ENCODE measurements at places on chromosomes 12 and 14.

DNA sequence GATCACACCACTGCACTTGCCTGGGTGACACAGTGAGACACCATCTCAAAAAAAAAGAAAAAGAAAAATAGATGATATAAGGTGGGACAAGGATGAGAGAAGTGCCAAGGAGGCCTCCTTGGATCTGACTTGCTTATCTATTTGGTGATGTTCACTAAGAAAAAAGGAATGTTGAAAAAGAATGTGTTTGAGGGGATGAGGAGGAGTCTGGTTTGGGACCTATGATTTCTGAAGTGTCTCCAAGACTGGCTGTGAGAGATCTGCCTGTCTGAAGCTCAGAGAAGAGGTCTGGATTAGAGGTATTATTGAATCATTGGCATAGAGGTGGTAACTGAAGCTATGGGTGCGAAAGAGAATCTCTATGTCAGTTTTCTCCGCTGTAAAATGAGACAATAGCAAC, 42.8 kb downstream of the BCAT1 start:
- DNase-seq = no peak

DNA sequence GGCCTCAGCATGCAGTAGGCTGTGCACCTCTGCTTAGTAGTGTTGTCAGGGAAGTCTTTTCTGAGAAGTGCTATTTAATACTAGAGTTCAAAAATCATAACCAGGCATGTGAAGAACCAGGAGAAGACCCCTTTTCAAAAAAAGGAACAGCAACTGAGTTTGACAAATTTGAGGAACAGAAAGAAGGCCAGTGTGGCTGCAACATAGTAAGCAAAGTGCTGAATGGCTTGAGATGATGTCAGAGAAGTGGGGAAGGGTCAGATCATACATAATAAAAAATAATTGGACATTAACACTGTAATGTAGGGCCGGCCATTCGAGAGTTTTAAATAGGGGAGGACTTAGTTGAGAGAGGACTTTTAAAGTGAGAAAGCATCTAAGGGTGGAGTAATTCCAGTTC, 11.1 kb upstream of the CNTN1 start:
- no peak for DNase-seq

- no peak for DNase-seq
These were observed 785.2 kb downstream of the GALC start for GRCh38 chr14:87207756-87208155.

DNA sequence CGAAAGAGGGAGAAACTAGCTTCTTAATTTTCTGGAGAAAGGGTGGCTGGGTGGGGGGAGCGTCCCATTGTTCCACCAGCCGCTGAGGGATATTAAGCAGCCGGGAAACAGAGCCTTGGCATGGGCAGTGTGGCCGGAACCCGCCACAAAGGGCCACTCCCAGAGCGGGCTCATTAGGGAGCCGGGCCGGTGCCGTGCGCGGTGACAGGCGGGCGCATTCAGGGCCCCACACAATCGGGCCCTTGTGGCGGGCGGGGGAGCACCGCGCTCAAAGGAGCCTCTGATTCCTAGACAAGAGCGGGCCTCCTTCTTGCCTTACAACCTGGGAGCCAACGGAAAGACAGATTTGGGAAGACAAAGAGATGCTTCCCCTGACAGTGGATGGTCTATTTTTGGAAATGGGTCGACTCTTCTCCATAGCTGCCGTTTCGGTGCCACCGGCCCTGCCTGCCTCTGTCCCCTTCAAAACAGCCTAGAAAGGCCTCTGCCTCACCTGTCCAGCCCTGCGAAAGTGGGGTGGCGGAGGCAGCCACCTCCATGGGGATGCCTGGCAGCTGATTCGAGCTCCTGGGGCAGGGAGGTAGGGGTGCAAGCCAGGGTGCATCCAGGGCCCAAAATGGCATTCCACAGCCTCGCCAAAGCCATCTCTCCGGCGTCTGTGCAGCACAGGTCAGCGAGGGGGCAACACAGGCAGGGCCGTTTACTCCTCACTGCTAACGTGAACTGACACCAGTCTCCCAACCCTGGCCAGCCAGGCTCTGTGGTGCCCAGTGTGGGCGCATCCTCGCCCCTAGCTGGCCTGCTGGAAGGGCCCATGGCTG, 10.9 kb downstream of the CCDC85C start:
- no peak for DNase-seq

DNA sequence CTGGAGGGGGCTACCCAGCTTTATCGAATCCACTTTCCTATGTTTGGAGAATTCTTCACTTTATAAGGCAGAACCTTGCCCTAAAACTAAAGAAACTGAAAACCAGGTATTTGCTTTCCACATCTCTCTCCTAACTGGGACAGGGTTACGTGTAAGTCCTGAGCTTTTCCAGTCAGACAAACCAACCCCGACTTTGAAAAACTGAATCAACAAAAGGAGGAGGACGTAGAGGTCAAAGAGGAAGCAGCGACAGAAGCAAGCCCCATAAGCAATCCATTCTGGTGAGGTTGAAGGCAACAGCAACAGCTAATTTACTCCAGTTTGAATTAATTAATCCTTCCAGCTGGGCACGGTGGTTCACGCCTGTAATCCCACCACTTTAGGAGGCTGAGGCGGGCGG, 47.2 kb downstream of the LRP6 start:
- DNase-seq = no peak

DNA sequence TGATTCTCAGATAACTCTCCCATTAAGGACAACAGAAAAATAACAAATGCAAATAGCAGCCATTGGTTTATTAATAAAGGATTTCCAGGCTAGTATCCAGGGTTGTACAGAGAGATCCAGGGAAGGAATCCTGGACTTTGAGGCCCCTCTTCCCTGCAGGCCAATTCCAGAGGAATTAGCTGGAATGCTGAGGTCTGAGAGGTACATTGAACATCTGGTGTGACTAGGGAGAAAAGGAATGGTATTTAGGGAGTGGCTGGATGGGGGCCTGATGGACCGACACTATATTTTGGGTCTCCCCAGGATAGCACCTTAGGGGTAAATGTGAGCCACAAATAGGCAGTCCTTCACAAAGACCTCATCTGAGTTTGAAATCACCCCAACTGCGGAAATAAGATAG, 924.5 kb downstream of the AACS start:
- no peak for DNase-seq

DNA sequence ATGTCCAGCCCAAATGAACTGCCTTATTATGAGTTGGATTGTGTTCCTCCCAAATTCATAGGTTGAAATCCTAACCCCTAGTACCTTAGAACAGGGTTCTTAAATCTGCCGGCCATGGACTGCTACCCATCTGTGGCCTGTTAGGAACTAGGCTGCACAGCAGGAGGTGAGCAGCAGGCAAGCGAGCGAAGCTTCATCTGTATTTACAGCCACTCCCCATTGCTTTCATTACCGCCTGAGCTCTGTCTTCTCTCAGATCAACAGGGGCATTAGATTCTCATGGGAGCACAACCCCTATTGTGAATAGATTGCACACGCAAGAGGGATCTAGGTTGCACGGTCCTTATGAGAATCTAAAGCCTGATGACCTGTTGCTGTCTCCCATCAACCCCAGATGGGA, 9.8 kb upstream of the EML5 start:
- no peak for DNase-seq

- DNase-seq = no peak
These were observed 5.5 kb downstream of the KRT79 start for GRCh38 chr12:52828591-52829021.

DNA sequence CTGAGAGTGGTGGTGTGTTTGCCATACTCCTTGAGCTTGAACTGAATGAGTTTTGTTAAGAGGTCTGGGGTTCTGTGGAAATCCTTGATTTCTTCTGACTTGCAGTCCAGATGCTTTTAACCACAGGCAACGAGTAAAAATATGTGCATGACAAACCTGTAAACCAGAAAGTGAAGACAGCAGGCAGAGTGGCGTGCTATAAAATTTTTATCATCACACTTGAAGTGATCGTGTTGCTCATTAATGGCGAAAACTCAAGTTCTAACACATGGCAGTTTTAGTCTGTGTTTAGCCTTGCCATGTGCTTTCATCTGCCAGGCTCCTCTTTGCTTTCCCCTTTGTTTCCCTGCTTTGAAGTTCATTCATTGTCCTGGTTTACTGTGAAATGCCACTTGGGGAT, 28.0 kb downstream of the TXNRD1 start:
- no peak for DNase-seq

- DNase-seq = no peak
These were observed 44.3 kb downstream of the SPRING1 start for GRCh38 chr12:116693286-116694227.

DNA sequence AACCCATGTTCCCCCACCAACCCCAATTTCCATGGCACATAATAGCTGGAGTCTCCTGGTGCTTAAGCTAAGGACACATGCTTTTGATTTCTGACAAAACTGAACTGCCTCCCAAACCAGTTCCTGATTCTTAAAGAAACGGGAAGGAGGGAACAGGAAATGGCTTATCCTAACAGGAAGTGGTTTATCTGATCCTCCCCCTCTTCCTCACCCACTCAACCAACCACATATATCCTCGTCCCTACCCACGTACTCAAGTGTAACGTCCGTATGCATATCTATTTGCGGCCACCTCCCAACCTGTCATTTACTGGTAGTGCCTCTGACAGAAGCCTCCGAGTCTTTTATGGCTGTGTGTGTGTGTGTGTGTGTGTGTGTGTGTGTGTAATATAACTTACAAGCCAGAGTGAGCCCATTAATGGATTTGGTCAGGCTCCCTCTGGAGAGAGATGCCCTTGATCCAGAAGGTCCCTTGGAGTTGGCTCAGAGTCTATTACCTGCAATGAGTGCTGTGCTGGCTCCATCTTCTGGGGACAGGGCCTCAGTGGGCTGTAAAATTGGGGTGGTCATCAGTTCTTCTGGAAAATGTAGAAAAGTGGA, 7.7 kb downstream of the DAZAP2 start:
- peak; percentile 46 for DNase-seq

DNA sequence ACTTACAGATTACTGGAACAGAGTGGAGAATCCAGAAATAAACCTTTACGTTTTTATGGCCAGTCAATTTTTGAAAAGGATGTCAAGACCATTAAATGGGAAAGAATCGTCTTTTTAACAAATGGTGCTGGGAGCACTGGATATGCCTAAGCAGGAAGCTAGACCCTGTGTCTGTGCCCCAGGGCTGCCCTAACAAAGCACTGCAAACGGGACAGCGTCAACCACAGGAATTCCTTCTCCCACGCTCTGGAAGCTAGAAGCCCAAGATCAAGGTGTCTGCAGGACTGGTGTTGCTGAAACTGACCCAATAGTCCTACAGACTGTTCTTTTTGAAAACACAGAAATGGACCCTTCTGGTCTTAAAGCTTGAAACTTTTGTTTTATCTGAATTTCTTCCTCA, 9.3 kb upstream of the TMEM121 start:
- DNase-seq = no peak

GRCh38 chr12:2540535-2540941, 254.2 kb upstream of the FKBP4 start:
- DNase-seq = no peak

DNA sequence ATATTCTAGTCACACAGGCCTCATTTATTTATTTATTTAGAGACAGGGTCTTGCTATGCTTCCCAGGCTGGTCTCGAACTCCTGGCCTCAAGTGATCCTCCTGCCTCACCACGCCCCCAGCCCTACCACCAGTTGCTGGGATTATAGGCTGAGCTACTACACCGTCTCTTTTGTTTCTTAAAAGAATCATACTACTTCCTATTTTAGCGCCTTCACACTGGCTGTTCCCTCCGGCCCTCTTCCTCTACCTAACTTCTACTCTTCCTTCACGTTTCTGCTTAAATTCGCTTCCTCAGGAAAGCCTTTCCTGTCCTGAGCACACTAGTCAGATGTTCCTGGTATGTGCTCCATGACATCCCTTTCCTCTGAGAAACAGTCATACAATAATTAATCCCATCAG, 6.4 kb upstream of the MRPL42 start:
- DNase-seq = no peak

DNA sequence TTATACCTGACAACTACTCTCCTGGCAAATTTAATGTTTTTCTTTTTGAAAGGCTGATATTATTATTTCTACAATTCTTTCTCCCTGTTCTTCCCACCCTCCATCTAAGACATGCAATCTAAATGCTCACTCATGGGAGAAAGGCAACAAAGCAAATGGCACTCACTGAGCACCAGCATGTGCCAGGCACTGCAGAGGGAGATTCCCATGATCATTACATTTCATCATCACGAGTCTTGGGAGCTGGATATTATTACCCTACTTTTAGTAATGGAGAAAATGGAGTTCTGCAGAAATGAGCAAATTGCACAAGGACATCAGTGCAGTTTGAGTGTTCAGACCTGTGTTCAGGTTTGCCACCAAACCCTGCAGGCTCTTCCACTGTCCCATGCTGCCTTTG, 27.9 kb downstream of the PPM1H start:
- no peak for DNase-seq

GRCh38 chr12:2652401-2653081, 142.2 kb upstream of the FKBP4 start:
- no peak for DNase-seq

GRCh38 chr14:73339846-73340595, 102.7 kb downstream of the PAPLN start:
- DNase-seq = no peak

GRCh38 chr12:13152756-13153155, 43.8 kb upstream of the EMP1 start:
- no peak for DNase-seq

GRCh38 chr12:2027351-2027750, 23.1 kb upstream of the DCP1B start:
- no peak for DNase-seq

DNA sequence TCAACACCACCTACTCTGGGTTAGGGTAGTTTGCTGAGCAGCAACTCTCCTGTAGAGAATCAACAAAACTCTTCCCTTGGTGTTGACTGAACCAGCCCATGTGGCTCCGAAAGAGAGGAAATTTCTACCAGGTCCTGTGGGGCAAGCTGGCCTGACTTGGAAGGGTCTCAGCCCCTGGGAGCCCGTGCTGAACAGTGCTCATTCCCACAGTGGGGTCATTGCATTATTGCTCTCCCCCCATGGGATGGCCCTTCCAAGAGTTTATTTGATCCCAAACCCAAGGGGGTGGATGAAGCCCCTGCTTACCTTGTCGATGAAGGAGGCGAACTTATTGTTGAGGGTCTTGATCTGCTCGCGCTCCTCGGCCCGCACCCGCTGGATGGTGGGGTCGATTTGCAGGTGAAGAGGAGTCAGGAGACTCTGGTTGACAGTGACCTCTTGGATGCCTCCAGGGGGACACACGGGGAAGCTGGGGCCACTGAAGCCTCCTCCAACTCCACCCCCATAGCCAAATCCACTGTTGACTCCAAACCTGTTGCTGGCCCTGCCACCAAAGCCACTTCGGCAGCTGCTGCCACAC, 580 bp downstream of the KRT75 start:
- DNase-seq = no peak

- DNase-seq = no peak
These were observed 69.3 kb upstream of the FSCB start for GRCh38 chr14:44576356-44576755.

- DNase-seq = no peak
These were observed 86.9 kb downstream of the BCAT1 start for GRCh38 chr12:24861766-24862540.

DNA sequence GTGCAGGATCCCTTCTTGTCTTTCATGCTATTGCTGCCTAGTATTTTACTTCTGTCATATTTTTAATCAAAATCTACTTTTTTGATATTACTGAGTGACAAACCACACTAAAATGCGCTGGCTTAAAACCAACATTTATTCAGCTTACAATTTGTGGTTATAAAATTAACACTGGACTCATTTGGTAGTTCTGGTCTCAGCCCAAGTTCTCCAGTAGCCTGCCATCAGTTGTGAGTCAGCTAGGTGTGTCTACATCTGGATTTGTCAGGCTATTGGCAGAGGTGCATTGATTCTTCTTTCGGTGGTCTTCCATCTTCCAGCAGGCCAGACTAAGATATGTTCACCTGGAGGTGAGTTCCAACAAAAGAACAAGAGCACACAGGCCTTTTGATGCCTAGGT, 765.1 kb upstream of the FBXO33 start:
- no peak for DNase-seq

GRCh38 chr12:89671469-89671868, 37.2 kb downstream of the ATP2B1 start:
- DNase-seq = no peak
